Sigmoid colon (tissue), 7 donors: ENCODE measurements at places on chromosomes 2 and 18.

DNA sequence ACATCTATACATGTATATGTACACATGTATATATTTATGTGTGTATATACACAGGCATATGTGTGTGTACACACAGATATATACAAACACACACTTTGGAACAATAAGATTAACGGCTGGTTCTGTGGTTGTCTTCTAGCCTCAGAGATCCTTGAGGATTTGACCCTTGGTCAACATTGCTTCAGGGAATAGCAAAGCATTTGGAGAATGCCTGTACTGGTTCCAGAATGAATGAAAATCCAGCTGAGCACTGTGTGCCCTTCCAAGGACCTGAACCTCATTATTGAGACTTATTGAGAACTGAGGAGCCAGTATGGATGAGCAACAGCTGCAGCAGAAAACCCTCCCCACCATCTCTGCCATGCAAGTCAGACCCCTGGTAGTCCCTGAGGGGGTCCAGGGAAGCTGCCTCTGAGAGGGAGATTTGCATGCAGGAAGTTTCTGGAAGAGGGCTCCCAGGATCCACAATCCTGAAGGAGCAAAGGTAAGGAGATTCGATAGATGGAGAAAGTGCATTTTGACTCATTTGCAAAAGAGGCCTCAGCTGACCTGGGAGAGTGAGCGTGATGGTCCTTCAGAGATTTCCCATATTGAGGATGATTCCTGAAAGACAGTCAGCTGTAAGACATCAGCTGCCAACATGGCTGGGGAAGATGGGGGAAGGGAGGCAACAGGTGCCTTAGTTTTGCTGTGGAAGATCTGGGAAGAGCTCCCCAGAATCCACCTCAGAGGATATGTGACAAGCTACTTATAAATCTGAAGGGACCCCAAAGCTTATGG is 166.6 kb upstream of the NCKAP5 start:
- DNase-seq = no peak

- DNase-seq = no peak
These were observed 48.8 kb upstream of the DNAJC10 start for GRCh38 chr2:182667315-182667695.

GRCh38 chr2:12675352-12675795 is 41.4 kb upstream of the TRIB2 start:
- DNase-seq = no peak

DNA sequence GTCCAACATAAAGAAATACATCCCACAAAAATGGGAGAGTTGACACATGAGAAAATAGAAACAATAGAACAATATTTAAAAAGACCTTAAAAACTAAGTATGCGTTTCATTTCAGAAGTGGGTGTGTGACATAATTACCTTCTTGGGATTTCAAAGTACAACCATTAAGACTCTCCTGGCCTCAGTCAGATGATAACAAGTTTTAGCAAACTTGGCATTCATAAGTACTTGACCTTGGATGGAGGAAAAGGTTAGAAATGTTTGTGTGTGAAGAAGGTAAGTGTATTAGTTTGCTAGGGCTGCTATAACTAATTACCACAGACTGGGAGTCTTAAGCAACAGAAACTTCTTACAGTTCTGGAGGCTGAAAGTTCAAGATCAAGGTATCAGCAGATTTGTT is 4.9 kb upstream of the NGEF start:
- no peak for DNase-seq

DNA sequence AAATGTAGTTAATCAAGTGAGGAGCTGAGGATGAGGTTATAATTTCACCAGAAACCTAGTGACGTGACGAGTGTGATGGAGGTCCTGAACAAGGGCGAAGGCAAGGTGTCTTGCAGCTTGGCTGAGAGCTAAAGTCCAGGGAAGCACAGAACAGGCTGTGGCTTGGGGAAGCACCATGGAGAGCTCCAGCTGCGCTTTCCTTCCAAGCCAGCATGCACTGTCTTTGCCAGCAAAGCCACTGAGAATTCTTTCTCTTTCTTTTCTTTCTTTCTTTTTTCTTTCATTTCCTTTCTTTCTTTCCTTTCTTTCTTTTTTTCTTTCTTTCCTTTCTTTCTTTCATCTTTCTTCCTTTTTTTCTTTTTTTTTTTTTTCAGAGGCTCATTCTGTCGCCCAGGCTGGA is 239.3 kb downstream of the FBXO15 start:
- DNase-seq = no peak
